Right ventricle myocardium inferior (tissue), 1 donor: ENCODE measurements at places on chromosomes 4 and X.

DNA sequence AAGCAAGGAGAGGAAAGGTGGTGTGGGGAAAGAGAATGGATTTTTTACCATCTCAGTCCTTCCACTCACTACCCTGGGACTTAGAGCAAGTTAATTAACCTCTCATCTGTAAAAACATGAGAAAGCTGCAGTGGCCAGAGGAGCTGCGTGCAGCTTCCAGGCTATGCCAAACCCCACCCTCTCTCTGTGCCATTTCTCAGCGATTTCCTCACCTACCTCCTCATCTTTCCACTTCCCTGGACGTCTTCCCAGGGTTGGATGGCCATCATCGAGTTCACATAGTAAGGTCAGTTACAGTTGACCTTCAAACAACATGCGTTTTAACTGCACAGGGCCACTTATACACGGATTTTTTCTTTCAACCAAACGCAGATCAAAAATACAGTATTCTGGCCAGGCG, 64.3 kb downstream of the SMIM20 start:
- DNase-seq: no peak

DNA sequence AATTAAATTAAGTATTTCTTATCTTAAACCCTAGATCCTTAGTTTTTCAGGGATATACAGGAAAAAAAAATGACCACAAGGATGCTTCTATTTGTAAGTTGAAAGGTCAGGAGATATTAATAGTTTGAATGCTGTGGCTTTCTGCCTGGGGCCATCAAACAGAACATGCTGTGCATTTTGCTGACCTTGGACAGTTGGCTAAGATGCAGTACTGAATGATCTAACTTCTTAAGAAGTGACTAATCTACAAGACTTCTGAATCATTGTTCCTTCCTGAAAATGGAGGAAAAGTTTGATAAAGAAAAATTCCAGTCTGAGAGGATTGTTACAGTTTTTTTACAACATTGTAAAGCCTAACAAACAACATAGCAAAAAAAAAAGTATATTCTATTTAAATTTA, 237.8 kb upstream of the JADE1 start:
- DNase-seq: no peak

DNA sequence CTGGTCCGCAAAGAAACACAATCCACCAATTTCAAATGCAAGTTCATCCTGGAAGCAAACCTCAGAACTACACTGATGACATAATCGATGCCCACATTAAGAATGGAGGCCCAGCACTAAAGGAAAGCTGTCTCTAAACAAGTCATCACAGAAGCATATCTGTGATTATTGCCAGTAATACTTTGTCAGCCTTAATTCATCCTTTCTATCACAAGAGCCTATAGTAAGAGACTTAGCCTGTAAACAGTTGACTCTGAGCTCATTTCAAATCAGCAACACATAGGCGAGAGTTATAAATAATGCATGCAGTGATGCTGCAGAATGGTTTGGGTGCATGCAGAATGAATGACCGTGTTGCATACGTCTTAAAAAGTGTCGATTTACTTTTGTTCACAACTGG, 105.9 kb upstream of the ZFP42 start:
- DNase-seq: no peak

GRCh38 chrX:16658284-16658683, 8.3 kb downstream of the S100G start:
- no peak for DNase-seq
